Stimulated activated naive CD8-positive, alpha-beta T cell treated with anti-CD3 and anti-CD28 coated beads, Interleukin-15, Interleukin-2, amounts not matched to agents 100 U/mL and 50 U/mL, for 24 hours (primary cell): ENCODE measurements at places on chromosomes 2 and 18.

- DNase-seq, result no peak
Observed at GRCh38 chr2:65353046-65353445, 79.4 kb downstream of the SPRED2 start.

GRCh38 chr2:143968360-143968759, 551.6 kb downstream of the ZEB2 start:
- no peak for DNase-seq

DNA sequence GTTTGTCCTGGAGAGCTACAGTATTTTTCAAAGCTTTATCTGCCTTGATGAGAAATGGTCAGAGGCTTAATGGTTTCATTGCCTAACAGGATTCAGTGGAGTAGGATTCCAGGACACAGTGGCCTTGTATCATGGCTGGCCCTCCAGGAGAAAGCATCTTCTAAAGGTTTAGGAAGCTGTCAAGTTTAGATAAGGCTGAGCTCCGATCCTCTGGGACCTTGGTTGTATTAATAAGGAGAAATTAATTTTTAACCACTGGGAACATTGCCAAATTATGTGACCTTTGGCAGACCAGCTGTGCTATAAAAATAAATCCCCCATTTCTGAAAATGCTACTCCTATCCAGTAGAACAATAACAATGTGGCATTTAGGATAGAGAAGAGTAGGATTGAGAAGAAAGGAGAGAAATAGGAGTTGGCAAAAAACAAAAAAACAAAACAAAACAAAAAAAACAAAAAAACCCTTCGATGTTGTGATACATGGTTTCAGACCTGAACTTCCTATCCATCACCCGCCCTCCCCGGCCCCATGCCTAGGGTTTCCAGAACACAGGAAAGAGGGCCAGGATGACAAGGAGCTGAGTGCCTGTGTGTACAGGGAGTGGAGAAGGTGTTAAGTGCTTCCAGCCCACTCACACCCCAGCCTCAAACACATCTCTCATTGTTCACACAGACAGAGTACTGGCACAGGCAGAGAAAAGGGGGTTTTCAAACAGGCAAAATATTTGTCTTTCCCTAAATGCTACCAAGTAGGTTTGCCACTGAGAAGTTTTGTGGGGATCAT, 6.3 kb downstream of the NRP2 start:
- no peak for DNase-seq

GRCh38 chr2:88234760-88235159, 64.6 kb downstream of the THNSL2 start:
- DNase-seq, result no peak

- no peak for DNase-seq
Observed at GRCh38 chr2:207390302-207391095, 139.3 kb upstream of the CREB1 start.

DNA sequence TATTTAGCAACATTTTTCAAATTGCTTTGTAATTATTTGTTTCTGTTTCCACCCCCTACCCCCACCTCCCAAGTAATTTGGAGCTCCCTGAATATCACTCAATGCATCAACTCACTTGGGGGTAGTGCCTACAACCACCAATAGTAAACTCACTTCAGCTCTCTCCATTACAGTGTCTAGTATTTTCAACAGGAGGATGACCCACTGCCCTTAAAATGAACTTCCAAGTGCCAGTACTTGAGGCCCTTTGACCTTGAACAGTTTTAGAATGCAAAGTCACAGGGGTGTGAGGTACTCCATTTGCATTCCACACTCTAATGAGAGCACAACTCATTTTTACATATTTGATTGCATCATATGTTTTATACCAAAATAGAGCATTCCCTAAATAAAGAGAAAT, 523.0 kb downstream of the ERBB4 start:
- DNase-seq, result no peak

DNA sequence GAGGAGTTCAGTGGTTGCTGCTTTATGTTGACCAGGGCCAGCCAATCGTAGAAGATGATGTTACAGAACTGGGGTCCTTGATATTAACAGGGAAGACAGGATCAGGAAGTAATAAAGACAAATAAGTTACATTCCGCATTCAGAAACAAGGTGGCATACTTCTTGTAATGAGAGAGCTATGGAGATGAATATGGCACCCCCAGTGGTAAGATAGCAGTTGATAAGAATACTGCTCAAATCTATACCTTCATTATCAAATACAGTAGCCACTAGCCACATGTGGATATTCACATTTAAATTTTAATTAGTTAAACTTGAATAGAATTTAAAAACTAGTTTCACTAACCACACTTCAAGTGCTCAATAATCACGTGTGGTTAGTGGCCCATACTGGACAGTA, 290.4 kb upstream of the RBMS1 start:
- DNase-seq, result no peak

- no peak for DNase-seq
Observed at GRCh38 chr2:120740765-120741524, 5.3 kb downstream of the GLI2 start.

DNA sequence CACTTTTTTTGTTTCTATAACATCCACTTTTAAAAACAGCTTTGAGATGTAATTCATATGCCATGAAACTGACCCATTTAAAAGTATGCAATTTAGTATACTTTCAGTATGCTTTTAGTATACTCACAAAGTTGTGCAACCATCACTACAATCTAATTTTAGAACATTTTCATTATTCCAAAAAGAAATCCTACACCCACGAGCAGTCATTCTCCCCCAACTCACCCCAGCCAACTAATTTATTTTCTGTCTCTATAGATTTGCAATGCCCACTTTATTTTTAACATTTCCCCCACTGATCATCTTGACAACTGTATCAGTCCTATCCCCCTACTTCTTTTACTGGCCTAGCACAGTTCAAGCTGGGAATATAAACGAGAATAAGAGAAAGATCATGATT, 39.1 kb downstream of the FAM98A start:
- DNase-seq, result no peak

- DNase-seq, result no peak
Observed at GRCh38 chr2:219076253-219076652, 15.5 kb upstream of the IHH start.

- DNase-seq, result no peak
Observed at GRCh38 chr18:12023375-12023774, 42.1 kb downstream of the IMPA2 start.

DNA sequence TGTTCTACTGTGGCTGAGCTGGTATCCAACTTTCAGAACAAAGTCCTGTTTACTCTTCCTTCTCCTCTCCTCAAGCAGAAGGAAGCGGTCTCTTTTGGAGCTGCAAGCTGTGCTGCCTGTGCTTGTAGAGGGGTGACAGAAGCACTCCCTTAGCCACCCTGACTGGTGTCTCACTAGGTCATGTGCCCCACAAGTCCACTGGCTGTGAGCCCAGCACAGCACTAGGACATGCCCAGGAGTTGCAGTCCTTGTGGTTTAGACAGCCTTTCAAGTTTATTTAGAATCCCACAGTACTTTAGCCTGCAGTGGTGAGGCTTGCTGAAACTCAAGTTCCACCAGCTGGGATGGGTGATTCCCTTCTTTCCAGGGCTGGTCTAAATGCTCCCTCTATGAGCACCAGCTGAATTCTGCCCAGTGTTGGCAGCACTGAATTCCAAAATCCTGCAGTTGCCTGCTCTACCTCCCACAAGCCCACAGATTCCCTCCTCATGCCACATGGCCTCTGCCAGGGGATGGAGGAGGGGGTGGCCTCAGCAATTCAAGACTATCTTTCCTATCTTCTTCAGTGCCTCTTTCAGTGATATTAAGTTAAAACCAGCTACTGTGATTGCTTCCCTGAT, 61.2 kb downstream of the CCDC85A start:
- no peak for DNase-seq

DNA sequence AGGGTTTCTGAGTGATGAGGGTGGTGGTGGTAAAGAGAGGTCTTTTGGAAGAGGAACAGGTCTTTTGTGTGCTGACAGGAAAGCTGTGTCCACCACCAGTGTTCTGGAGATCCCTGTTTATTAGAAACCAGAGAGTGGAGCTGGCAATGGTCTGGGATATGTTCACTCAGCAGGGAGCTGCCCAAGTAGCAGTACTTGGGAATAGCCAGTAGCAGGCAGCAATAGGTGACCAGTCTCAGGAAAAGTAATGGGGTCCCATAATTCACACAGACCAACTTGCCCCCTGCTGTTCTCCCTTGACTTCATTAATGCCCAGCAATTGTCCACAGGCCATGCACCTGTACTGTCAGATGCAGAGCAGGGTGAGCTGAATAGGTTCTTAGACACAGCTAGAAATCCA, 1.8 kb downstream of the TSPYL6 start:
- DNase-seq, result no peak

GRCh38 chr18:55477499-55477859, 110.5 kb downstream of the TCF4 start:
- no peak for DNase-seq

DNA sequence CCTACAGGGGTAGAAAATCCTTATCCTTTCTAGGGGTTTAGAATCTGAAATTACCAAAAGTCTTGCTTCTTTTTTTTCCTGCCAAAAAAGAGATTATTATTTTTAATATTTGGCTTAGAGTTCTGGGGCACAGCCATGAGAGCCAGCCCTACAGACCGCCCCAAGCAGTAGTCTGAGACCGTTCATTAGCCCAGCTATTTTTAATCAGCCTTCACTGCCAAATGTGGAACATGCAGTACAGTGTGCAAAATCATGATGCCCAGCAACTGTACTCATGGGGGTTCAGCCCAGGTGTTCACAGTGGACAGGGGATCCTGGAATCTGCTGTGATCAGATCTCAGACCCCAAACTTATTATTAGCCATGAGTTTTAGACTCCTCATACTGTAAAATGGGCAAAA, 60.4 kb downstream of the GRB14 start:
- DNase-seq, result no peak

- DNase-seq, result peak; percentile 57
Observed at GRCh38 chr2:25341011-25341727, 556 bp downstream of the DNMT3A start.

DNA sequence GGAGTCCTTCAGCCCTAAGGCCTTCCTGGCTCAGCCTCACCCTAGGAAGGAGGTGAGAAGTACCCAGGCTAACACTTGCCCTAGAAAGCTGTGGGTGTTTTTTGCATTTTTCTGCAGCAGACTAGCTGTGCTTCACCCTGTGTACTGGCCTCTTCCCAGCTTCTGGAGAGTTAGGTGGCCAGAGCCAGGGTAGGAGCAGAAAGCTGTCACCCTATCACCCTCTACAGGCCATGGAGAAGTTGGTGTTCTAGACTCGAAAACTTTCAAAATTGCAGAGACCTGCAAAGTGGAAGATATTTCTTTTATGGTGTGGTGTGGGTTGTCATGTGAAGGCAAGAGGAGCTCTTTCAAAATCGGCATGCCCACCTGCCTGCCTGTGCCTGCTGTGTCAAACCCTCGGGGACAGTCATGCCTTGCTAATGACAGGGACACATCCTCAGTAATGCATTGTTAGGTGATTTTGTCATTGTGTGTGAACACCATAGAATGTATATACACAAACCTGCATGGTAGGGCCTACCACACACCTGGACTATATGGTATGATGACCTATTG, 29.8 kb downstream of the EHD3 start:
- no peak for DNase-seq

DNA sequence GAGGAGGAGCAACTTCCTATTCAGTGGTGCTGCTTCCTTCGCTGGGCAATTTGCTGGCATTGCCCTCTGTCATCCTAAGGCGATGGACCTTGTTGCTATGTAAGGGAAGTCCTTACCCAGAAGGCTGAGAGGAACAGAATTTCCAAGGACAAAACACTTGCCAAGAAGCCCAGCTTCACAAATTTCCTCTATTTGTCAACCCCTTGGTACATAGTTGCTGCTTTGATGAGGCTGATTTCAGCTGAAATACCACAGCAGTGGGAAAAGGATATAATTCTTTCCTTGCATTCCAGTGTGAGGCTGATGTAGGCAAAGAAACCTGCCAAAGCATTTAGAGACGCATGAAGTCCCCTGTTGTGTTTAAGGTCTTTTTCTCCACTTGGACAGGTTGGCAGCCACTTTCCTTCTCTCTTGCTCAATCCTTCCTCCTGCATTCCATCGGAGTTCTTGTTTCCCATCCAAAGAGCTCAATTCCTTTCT, 16.4 kb upstream of the ST3GAL5 start:
- DNase-seq, result no peak

DNA sequence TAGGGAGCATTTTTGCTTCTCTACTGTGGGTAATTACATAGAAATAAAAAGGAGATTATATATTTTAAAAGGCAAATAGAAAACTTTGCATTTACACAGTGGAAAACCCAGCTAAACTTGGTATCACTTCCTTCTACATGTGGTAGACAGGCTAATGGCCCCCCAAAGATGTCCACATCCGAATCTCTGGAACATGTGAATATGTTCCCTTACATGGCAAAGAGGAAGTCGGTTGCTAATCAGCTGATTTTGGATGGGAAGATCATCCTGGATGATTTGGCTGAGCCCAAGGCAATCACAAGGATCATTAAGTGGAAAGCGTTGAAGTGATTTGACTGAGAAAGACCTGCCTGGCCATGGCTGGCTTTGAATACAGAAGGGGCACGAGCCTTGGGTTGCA, 26.2 kb downstream of the CREG2 start:
- DNase-seq, result no peak

- DNase-seq, result no peak
Observed at GRCh38 chr2:125312342-125312741, 1287.3 kb downstream of the CNTNAP5 start.

DNA sequence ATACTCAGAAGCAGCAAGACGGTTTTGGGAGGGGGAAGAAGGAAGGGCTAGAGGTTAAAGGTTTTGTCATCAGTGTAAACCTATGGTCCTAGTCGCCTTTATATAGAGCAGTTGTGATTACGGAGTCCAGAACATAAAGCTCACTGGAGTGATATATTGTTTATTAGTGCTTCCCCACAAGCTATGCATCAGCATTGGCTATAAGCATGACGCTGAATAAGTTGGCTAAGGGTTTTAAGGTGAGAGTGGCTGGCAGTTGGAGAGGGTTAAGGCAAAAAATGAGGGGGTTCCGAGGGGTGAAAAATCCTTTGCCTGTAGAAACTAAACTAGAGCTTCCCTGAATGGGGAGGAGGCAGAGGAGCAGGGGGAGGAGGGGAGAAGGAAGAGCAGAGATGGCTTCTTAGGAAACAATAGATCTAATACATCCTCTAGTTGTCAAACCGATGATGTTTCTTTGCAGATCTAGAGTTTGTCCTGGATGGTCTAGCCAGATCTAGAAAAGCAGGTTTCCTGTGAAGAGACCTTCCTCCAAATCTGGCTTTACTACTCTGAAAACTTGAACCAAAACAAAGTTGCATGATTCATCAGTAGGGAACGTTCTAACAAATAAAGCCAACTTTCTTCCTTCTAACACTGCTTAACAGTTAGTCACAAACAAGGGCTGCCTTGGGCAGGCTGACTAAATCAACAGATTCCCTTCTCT, 2.5 kb downstream of the KLF7 start:
- no peak for DNase-seq

- no peak for DNase-seq
Observed at GRCh38 chr2:138207074-138207930, 243.0 kb downstream of the HNMT start.

GRCh38 chr2:171482877-171483276, 39.4 kb upstream of the CYBRD1 start:
- no peak for DNase-seq

- no peak for DNase-seq
Observed at GRCh38 chr2:28093768-28094167, 203.2 kb downstream of the BABAM2 start.
